ENCODE measurements at places on chromosomes 5 and 9.

GRCh38 chr9:13719446-13719845 is 440.0 kb upstream of the MPDZ start:
- DNase-seq, result no peak

DNA sequence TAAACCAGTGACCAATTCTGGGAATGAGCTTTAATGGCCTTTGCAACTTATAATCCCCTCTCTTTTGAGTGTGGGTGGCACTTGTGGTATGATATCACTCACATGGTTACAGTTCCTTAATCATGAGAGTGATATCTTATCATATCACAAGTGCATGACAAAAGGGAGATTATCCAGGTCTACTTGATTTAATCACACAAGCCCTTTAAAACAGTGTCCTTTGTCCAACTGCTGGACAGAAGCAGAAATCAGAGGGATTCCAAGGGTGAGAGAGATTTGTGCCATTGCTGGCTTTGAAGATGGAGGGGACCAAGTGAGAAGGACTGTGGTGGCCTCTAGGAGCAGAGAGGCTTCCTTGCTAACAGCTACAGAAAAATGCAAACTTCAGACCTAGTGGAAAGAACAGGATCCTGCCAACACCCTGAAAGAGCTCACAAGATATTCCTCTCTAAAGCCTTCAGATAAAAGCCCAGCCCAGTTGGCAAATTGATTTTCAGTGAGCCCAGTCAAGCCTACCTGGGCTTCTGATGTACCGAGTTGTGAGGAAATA is 279.0 kb upstream of the TLE4 start:
- DNase-seq, result no peak

DNA sequence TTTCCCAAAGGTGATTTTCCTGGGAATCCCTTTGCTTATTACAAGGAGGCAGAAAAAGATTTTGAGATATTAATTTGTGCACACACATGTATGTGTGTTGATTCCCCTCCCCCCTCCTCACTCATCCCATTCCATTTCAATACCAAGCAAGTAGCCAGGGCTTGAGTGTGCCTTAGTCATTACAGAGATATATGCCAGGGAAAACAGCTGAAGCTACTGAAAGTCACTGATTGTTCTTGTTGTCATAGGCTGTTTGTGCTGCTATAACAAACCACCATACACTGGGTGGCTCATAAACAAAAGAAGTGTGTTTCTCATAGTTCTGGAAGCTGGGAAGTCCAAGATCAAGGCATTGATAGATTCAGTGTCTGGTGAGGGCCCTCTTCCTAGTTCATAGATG is 158.6 kb downstream of the BAAT start:
- peak; percentile 95 for DNase-seq

GRCh38 chr5:116982035-116982434 is 407.4 kb upstream of the SEMA6A start:
- no peak for DNase-seq

DNA sequence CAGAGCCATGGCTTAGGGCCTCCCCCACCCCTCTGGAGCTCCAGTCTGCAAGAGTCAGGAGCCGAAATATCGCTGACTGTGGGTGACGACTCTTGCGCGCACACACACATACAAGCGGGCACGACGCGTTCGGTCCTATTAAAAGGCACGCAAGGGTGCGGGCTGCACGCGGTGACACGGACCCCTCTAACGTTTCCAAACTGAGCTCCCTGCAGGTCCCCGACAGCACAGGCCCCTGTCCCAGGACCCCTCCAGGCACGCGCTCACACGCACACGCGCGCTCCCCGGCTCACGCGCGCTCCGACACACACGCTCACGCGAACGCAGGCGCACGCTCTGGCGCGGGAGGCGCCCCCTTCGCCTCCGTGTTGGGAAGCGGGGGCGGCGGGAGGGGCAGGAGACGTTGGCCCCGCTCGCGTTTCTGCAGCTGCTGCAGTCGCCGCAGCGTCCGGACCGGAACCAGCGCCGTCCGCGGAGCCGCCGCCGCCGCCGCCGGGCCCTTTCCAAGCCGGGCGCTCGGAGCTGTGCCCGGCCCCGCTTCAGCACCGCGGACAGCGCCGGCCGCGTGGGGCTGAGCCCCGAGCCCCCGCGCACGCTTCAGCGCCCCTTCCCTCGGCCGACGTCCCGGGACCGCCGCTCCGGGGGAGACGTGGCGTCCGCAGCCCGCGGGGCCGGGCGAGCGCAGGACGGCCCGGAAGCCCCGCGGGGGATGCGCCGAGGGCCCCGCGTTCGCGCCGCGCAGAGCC is at the start of gene GRIN1:
Gene GRIN1 (plus strand): TSS at position 433 of the 746 bp plus-strand sequence. CDS start 333 bp downstream, outside the sequence.
- DNase-seq, result no peak

DNA sequence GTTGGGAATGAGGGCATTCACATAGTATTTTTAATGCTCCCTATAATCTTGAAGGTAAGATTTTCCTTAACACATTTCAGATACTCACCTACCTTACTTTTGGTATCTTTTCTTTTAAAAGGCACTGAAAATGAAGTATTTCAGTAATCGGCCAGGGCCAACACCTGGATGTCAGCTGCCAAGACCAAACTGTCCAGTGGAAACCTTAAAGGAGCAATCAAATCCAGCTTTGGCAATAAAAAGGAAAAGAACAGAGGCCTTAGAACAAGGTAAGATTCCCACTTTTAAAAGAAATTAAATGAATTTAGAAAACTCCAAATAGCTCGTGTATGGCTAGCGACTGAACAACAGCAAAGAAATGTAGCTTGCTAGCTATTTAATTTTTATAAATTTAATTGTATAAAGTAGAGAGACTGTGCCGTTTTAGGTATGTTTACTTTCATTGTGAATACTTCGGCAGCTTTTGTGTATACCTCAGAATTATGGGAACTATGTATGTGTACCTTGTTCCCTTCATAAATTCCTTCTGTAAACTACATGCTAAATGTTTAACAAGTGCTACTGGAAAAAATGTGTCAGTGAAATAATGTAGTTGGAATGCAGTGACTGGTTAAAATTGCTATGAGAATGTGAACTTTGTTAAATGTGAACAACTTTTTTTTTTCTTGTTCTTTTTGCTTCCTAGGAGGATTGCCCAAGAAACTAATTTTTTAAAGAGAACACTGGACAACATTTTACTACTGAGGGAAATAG is 41.9 kb downstream of the CDK7 start:
- DNase-seq, result no peak

DNA sequence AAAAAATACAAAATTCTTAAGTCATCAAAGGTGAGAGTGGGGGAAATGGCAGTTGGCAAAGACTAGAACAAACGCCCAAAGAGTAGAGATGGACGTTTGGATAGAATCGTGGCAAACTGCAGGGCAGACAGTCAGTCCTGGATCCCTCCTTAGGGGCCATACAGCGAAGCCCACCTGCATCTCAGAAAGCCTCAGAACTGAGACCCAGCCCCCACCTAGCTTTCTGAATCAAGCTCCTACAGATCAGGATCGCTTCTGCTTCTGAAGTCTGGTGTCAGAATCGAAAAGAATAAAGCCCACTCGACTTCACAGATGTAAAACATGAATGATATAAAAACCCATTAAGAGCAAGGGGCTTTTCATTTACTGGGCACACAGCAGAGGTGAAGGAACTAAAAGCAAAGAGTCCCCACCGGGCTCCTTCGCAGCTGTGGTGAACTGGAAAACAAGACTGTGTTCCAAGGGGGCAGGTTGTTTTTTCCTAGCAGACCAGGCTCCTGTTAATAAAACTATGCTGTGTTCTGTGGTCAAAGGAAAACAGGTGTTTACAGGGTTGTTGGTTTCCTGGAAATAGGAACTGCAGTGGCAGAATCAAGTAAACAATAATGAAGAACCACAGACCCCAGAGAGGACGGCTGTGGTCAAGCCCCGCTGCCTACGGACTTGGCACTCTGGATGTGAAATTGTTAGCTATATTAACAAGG is 91.8 kb downstream of the TLE1 start:
- DNase-seq, result no peak

DNA sequence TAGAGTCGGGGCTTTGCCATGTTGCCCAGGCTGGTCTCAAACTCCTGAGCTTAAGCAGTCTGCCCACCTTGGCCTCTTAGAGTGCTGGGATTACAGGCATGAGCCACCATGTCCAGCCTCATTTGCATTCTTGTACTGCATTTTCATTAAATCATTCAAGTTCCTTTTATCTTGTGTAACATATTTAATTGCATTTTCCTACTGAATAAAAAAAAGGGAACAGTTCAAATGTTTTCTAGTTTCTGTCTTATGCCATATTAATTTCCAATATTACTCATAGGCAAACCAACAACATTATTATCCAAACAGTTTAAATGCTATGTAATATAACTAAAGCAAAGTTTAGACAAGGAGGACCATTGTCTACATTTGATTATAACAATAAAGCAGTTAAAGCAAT is 6.1 kb downstream of the SLC31A1 start:
- no peak for DNase-seq

DNA sequence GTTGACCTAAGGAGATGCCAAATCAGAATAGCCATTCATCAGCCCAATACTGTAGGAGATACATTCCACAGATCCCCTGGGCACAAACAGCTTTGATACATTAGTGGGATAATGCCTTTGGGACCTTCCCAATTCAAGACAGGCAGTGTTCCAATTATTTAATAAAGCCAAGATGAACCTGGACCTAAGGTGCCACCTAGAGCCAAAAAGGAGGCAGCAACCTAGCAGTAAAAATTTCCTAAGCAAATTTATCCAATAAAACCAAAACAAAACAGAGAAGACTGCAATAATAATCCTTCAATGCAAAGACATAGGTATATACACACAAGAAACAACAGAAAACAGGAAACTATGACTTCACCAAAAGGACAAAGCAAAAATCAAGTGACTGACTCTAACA is 253.0 kb downstream of the HINT1 start:
- no peak for DNase-seq

DNA sequence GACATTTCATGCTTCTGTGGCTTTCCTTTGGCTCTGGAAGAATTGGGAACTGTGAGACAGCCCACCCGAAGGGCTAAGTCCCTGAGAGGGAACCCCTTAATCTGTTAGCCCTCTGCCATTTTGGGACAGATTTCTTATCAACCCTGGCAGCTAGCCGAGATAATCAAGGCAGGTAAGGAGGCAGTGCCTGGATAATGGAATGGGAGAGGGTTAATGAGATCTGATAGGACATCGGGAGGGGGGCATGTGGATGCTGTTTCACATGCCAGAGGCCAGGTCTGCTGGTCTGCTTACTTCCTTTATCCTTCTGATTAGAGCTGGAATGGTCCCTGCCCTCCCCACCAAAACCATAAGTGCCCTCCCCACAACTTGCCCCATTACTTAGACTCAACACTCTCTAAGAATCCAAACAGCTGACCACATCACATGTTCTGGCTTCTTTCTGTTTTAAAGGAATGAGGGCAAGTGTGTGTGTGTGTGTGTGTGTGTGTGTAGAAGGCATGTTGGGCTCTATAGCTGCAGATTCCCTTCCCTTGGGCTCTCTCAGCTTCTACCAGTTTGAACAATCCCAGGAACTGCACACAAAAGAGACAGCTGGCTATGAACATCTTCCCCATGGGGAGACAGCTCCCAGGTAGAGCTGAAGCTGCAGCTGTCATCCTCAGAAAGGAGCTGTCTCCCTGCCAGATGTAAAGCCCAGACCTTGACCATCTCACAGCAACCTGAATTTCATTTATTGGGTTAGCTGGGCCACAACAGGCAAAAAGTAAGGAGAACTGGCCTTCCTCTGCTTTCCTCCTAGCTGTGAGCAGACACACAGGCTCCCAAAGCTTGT is 221.3 kb downstream of the PIK3R1 start:
- no peak for DNase-seq

- no peak for DNase-seq
These were observed 63.1 kb upstream of the CD180 start for GRCh38 chr5:67259548-67260215.

DNA sequence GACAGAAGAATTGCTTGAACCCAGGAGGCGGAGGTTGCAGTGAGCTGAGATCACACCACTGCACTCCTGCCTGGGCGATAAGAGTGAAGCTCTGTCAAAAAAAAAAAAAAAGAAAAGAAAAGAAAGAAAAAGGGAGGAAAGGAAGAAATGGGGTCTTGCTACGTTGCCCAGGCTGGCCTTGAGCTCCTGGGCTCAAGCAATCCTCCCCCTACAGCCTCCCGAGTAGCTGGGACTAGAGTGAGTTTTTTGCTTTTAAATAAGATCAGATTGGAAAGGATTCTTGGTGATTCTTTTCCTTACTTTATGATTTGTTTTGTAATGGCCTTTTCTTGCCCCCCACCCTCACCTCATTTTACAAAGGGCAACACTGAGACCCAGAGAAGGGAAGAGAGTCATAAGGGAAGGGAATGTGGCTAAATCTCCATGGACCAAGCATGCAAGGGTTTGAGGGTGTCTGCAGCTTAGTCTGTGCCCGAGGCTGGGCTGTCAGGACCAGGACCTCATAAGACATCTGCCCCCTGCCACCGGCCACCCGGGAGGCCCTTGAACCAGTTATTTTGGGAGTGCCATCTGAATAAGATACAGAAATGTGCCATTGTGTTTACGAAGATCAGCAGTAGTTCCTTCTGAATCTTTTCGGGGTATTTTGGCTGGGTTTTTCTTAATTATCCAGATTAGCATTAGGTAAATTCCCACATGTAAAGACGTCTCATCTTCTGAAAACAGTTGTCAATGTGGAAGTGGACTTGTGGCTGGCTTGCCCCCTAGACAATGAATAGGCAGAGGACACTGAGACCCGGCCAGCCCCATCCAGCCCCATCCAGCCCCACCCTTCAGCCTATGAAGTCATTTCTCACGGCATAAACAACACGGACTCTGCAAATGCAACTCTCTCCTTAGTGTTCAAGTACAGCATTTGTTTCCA is 44.5 kb upstream of the GRHPR start:
- no peak for DNase-seq

GRCh38 chr5:124859027-124859426 is 112.6 kb upstream of the ZNF608 start:
- DNase-seq, result no peak

GRCh38 chr5:56962286-56962685 is 10.4 kb upstream of the MIER3 start:
- no peak for DNase-seq

- DNase-seq, result no peak
These were observed 397.5 kb downstream of the IRX2 start for GRCh38 chr5:2353871-2354440.

DNA sequence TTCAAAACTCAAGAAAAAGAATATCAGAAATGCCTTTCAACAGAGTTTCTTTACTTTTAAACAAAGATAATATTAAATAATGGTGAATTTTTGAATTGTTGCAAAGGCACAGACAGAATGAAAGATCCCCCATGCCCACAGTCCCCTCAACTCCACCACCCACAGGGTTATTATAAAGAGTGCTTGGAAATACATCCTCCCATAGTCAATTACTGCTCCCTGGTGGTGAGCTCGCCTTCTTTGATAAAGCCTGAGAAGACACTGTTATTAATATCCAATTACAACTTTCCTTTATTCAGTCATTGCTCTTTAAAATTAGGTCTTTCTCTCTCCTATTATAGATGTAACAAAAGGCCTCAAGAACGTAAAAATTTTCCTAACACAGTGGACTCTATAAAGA is 490.2 kb upstream of the RORB start:
- DNase-seq, result no peak

DNA sequence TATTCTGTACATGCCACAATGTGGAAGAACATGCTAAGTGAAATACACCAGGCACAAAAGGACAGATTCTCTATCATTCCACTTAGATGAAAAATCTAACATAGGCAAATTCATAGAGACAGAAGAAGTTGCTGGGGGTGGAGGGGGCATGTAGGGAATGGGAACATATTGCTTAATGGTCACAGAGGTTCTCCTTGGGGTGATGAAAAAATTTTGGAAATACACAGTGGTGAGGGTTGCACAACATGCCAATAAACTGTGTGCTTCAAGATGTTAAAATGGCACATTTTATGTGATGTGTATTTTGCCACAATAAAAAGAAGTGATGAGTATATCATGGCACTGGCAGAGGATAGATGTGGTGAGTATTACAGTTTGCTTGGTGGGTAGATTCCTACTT is 111.9 kb downstream of the SUSD1 start:
- no peak for DNase-seq
